ENCODE measurements at places on chromosomes 2 and 18.

GRCh38 chr2:201223089-201224073, 37.0 kb upstream of the CASP8 start:
- DNase-seq, result no peak

- DNase-seq, result no peak
Observed at GRCh38 chr2:233260661-233261060, 9.2 kb downstream of the ATG16L1 start.

DNA sequence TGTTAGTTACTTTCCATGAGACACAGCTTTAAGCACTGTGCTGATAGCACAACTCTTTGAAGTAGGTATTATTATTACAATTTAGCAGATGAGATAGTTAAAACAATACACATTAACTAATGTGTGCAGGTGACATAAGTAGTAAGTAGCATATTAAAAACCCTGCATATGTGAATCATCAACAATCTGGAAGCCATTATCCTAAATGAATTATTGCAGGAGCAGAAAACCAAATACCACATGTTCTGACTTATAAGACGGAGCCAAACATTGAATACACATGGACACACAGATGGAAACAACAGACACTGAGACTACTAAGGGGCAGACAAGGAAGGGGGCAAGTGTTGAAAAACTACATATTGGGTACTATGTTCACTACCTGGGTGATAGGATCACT, 300.3 kb upstream of the GULP1 start:
- peak; percentile 71 for DNase-seq

DNA sequence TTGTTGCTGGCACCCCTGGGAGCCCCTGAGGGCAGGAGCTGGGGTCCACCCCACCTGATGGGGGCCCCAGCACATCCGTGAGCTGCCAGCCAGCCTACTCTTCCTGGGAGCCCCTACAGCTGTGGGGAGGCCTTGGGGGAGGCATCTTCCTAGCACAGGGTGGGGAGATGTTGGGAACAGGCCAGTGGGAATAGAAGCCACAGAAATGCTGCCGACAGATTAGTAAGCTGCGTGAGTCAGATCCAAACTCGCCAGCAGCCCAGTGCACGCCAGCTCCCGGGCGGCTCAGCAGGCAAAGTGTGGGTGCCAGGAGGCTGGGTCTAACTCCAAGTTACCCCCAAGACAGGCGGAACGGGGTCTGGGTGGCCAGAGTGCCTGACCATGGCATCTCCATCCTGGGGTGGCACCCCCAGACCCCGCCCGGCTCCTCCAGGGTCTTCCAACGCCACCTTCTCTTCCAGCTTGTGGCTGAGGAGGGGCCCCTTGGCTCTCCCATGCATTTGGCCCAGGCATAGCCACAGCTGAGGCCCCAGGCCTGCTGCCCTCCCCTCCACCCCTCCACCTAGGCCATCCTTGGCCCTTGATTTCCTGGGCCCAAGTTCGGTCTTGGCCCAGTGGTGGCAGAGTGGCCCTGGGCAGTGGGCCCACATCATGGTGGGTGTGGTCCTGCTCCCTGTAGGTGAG, 15.3 kb downstream of the CROCC2 start:
- peak; percentile 96 for DNase-seq

DNA sequence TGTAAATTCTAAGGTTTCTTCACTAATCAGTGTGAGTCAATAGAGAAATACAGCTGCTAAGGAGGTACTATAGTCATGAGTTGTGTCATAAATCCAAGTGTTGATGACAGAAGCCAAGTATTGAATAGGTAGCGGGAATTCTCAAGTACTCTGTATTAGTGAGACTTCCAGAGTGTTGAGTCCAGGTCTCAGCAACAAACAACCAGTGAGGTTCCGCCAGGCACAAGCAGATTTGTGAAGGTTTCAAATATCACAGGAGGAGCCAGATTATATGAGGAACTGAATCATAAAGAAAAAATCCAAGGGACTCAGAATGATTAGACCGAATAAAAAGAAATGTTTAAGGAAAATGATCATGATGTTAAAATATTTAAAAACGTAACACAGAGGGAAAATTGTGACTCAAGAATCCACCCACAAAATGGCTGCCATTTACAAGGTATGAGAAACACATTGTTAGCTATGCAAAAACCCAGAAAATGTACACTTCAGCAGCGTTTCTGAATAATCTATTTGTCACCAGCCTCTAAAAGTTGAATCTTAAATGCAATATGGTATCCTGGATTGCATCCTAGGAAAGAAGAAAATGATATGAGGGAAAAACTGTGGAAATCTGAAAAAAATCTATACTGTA, 27.3 kb upstream of the EVA1A start:
- DNase-seq, result peak; percentile 94

- peak; percentile 92 for DNase-seq
Observed at GRCh38 chr2:150495993-150496627, 8.6 kb upstream of the RND3 start.

DNA sequence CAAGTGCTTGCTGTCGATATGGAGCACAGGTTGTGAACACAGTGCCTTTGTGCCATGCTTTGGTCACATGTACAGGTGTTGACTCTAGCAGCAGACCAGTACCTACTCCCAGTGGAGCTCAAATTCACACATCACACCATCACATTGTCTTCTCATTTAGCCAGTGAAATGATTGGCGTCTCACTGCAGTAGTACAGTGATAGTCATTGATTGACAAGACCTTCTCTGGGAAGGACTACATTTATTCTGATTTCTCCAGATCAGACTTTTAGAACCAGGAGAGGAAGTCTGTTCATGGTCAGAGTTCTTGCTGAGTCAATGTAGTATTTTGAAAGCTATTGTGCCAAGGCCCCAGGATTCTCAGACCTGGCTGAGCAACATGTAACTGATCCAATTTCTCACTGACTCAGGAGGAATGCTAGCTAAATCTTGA, 75.2 kb downstream of the FMNL2 start:
- peak; percentile 77 for DNase-seq

DNA sequence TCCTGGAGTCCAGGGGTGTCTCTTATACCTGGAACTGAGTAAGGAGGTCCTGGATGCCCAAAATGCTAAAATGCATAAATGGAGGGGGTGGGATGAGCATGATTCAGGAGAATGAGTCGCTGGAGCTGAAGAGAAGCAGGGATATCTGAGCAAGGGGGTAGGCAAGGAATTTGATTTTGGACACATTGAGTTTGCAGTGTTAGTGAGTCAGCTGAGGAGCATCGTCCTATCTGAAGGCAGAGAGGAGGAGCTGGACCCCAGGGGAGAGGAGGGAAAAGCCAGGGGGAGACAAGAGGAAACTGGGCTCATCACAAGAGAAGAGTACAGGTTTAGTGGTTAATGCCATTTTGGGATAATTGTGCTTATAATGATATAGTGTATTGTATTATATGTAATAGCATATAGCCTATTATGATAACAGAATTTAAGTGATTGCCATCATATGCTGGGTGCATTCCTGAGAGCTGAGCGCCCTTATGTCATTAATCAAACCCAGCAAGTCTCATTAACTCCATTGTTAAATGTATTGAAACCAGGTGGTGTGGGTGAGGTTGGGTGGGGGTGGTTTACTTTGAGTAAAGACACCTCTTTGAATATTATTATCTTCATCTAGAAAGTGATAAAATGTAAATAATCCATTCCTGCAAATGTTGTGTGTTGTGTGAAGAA, 12.4 kb downstream of the EHD3 start:
- peak; percentile 37 for DNase-seq
